ENCODE measurements at places on chromosomes 16 and 17.

DNA sequence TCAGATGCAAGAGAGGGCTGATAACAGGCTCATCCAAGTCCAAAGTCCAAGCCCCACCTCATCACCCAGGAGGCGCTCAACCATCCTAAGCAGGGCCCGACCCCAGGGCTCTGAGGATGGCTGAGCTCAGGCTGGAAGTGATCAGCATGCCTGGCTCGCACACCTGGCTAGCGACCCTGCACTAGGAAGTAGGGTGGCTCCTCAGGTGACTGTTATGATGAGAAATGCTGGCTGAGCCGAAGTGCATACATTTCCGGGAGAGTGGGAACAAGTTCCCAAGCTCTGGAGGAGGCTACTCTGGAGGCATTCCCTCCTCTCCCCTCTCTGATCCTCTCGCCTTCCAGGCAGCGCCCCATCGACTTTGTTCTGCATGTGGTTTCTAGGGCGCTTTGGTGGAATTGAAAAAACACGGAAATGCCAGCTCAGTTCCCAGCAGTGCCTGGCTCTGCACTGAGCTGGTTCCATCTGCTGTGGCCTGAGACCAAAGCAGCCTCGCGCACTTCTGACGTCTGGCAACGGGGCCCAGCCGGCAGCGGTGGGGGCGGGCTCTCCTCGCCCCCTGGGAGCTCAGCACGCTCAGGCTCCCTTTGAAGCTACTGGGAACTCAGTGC lies 130.3 kb downstream of the IRF8 start:
- peak; percentile 15 for DNase-seq

DNA sequence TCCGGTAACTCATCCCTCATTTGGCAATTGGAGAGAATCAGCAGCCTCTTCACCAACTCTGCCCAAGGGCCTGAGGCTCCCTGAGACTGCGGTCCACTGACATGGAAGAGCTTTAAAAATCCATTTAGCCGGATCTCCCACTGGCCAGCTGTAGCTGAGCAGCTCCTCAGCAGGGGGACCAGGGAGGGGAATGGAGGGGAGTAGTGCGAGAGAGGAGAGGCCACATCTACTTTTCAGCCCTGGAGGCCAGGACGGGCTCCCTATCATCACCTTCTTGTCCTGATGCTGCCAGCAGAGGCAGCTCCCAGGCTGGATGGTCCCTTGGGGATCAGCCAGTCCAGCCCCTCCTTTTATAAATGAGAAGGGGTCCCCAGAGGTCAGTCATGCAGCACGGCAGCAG lies 25.0 kb upstream of the SPPL2C start:
- no peak for DNase-seq

DNA sequence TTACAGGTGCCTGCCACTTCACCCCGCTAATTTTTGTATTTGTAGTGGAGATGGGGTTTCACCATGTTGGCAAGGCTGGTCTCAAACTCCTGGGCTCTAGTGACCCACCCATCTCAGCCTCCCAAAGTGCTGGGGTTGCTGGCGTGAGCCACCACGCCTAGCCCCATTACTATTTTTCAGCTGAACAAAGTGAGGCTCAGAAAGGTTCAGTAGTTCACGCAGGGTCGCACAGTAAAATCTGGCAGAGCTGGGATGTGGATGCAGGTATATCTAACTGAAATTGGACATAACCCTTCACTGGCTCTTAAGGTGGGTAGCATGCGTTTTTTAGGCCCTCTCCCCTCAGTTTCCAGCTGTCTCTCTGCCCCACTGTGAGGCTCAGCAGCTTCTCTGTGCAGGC lies 7.2 kb downstream of the AQP8 start:
- DNase-seq = no peak

DNA sequence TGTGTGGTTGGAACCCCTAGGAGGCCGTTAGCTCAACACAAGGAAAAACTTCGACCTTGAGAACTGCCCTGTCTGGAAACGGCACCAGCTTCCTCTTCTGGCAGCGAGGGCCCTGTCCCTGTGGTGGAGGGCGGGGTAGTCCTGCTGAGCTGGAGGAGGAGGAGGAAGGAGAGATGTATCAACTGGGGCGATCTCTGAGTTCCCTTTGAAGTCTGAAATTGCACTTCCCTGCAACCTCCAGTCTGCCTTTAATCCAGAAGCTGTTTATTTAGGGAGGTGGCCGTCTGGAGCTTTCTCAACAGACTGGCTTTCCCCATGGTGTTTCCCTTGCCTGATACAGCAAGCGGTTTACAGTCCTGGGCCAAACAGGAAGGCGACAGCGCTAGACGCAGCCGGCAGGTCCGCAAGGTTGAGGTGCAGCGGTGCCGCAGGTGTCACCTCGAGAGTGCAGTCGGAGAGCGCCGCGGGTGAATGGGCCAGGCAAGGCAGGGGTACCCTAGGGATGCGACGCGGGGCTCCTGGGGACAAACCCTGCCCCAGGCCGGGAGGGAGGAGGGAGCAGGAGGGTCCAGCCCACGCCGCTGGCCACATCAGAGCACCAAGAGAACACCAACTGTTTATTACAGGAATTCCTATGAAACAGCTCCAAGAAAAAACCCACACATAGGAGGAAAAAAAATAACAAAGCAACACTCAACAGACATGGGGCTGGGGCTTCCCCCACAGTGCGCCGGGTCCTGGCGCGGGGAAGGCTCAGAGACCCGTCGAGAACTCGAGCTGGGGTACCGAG lies 11.4 kb upstream of the MRPS23 start:
- peak; percentile 34 for DNase-seq

- DNase-seq = peak; percentile 66
Measured at GRCh38 chr16:89410794-89411309, 79.5 kb downstream of the ANKRD11 start.

DNA sequence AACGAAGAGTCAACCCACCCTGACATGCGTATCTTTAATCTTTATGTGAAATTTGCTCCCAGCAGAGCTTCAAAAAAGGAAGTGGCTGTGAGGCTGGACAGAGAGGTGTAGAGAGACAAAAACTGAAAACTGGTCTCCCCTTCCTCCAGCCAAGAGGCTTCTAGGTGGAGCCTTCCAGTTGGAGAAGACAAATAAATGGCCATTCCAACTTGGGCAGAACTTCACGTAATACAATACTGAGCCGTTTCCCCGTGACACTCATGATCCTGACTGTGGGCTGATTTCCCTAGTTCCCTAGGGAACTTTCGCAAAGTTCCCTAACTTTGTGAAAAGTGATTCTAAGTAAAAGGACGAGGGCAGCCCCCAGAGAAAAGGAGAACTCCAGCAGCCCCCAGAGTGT lies 78.8 kb downstream of the ZFHX3 start:
- DNase-seq = no peak

GRCh38 chr17:310111-311010 lies 42.2 kb downstream of the RPH3AL start:
- DNase-seq = peak; percentile 91

- DNase-seq = no peak
Measured at GRCh38 chr17:43637563-43638323, 24.0 kb downstream of the MEOX1 start.

DNA sequence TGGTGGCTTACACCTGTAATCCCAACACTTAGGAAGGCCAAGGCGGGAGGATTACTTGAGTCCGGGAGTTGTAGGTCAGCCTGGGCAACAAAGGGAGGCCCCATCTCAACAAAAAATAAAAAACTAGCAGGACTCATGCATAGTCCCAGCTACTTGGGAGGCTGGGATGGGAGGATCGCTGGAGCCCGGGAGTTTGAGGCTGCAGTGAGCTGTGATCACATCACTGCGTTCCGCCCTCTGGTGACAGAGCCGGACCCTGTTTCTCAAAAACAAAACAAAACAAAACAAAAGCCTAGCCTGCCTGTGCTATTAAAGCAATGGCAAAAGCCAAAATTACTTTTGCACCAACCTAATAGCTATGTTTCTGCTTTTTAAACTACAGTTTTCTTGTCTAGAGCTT lies 1.5 kb downstream of the FCSK start:
- no peak for DNase-seq

- no peak for DNase-seq
Measured at GRCh38 chr17:78558989-78559388, 18.2 kb downstream of the DNAH17 start.

GRCh38 chr17:76517638-76518038 lies 16.4 kb upstream of the RHBDF2 start:
- DNase-seq = no peak

DNA sequence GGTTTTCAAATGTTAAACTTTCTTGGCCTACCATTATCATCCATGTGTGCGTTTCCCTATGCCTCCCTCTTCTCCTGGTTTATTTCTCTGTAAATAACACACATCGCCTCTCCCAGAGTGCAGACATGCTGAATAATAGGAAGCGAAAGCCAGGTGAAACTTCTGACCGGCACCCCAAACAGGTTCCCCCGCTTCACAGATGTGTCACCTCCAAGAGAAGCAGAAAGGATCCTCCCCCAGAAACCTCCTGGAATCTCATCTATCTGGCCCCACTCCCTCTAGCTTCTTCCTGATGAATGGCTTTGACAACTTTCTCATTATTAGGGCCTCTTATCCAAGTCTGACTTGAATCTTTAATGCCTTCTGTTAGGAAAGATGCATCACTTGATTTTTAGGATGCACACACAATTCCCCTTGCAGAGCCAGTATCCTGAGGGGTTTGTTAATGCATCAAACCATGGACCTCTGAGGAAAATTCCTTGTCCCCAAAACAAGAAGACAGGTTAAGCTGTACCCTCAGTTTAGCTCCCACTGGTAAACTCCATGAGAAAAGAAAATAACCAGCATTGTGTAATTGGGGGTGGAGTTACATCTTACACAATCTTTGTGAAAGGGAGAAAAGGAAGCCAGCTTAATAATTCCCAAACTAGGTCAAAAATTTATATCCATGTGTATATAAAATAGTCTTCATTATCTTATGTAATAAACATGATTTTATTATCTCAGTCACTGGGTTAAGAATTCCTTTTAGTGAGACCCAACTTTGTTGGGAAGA lies 20.1 kb upstream of the HYDIN start:
- no peak for DNase-seq
